Stimulated activated CD8-positive, alpha-beta memory T cell treated with anti-CD3 and anti-CD28 coated beads, Interleukin-4, amount 100 ng/mL, for 1 hour (primary cell): ENCODE measurements at places on chromosomes 16 and 17.

GRCh38 chr17:74443516-74444296 is 11.8 kb downstream of the GPRC5C start:
- DNase-seq, result no peak

GRCh38 chr16:57169327-57169726 is 16.5 kb downstream of the PSME3IP1 start:
- no peak for DNase-seq

- DNase-seq, result peak; percentile 21
Measured at GRCh38 chr17:39738568-39738901, 797 bp downstream of the GRB7 start.

GRCh38 chr17:77444984-77445759 is 304.4 kb downstream of the SEC14L1 start:
- no peak for DNase-seq

- DNase-seq, result no peak
Measured at GRCh38 chr16:11372829-11373306, 27.6 kb downstream of the RMI2 start.

GRCh38 chr16:53126390-53126789 is 71.6 kb downstream of the CHD9 start:
- no peak for DNase-seq
